ENCODE measurements at places on chromosomes 7 and 10. TPM values are rescaled to one million over a fixed set of nuclear protein-coding genes. Genes with fewer than 3 reads are reported as not detected.

DNA sequence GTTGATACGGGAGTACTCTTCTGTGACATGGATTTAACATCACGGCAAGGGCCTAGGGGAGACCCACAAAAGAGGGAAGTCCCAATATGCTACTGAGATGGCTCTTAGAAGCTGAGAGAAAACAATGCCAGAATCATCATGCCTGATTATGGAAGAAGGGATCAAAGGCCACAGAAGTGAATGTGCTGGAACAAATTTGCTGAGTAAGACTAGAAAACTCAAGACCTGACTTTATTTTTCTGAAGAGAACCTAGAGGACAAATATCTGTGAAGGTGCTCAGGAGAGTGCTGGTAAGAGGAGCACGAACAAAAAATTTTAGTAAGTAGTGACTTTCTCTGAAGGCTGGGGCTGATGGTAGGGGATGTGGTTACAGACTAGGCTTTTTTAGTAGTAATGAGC is 277.0 kb downstream of the ZEB1 start:
- no peak overlapping the region for H3K27ac ChIP-seq
- no peaks in the 10 kb centered on the region for H3K27me3 ChIP-seq
- no peak for DNase-seq
- H3K4me1 ChIP-seq: no peaks in the 10 kb centered on the region
- no peak overlapping the region for H3K4me3 ChIP-seq
- H3K36me3 ChIP-seq: no peaks in the 10 kb centered on the region

DNA sequence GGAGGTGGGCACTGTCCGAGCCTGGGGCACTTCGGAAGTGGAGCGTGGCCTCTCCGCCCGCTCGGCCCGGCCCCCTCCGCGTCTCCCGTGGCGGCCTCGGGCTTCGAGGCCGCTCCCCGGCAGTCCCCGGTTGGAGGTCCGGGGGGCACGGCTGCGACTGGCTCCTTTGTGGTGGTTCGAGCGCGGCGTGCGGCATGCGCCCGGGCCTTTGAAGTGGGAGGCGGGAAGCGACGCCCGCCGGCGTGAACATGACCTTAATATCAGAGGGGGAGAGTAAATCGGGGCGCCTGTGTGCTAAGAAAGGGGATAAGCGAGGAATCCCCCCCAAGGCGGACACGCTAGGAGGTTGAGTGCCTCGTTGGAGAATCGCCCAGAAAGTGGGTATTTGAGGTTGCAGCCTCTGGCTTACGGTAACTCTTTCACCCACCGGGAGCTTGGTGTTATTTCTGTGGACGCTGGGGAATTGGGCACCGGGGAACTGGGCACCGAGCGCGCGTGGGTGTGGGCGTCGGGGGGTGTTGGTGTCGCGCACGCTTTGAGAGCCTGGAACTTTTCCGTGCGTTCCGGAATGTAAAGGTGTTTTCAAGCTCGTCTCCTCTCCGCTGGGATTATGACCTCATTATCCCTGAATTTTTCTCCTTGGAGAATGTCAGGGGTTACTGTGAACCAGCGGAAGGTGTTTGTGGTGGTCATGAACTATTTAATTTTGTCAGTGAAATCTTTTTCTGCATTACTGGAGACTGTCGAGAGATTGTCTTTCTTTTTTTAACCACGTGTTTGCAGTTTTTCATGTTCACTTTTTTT is 660 bp downstream of the SUV39H2 start:
- H3K27me3 ChIP-seq: no peaks in the 10 kb centered on the region
- peak overlapping the region; percentile 88 for H3K27ac ChIP-seq
- no peaks in the 10 kb centered on the region for H3K36me3 ChIP-seq
- H3K4me1 ChIP-seq: peaks cover 26% of the 10 kb centered on the region
- peak overlapping the region; percentile 97 for H3K4me3 ChIP-seq

PRLHR gene
- total RNA-seq: 23.1 TPM

OR2A2 gene
- not detected for total RNA-seq

NPSR1 gene
- not detected for total RNA-seq

All from vagina (tissue), 2 donors.